NCI-H1417 (cell line): ENCODE measurements at places on chromosomes 5 and 9.
A peak's percentile ranks its signal among the peaks of the same experiment; 100 is the strongest.

GRCh38 chr9:109963079-109963478 lies 183.1 kb downstream of the PALM2AKAP2 start:
- DNase-seq = no peak

DNA sequence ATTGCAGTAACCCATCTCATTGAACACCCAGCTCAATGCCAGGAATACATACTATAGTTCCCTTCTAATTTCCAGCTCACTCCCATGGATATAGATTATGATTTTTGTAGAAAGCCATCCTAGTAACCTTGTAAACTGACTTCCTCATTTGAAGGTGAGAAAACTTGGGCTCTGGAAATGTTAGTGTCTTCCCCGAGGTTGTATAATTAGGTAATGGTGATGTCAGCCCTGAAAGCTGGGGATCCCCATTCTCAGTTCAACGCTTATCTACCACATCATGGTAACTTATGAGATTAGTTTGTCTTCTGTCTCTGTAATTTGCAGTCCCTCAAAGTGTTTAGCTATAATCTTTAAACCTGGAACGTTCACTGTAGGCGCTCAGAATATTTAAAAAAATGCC lies 34.6 kb upstream of the PTCH1 start:
- DNase-seq = no peak

DNA sequence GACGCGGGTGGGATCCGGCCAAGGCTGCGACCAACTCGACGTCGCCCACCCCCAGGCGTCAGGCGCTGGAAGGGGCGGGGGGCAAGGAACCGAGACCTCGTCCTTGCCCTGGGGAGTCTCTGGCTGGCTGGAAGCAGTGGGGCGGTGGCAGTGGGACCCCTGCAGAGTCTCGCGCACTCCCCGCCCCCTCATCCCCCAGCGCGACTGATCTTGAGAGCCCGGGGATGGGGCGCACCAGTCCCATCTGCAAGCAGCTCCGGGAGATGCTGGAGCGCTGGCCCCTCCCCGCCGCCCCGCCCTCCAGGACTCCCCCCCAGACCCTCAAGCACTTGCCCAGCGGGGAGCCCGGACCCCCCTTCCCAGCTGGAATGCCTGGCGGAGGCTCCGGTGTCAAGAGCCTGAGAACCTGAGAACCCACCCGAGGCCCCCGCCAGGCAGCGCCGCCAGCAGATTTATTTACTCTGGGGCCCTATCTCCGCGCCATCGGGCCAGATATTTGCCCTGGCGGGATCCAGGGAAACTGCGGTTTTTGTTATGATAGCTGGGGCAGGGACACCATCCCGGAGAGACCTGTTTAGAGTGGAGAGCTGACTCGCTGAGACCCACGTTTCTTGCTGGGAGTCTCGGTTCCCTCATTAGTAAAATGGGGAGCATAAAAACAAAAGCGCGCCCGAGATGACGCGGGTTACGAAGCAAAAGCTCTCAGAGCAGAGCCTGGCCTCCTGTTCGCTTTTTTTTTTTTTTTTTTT lies 1.2 kb downstream of the PRRT1B start:
- peak; percentile 26 for DNase-seq

- no peak for DNase-seq
Measured at GRCh38 chr5:131379723-131380122, 115.9 kb downstream of the CDC42SE2 start.

- DNase-seq = no peak
Measured at GRCh38 chr5:157485811-157486210, 25.8 kb downstream of the NIPAL4 start.

- DNase-seq = no peak
Measured at GRCh38 chr5:178297751-178298150, 65.1 kb upstream of the PHYKPL start.

- DNase-seq = no peak
Measured at GRCh38 chr5:133199417-133200178, 147.8 kb downstream of the HSPA4 start.

- DNase-seq = no peak
Measured at GRCh38 chr5:155430192-155430591, 416.6 kb downstream of the KIF4B start.

DNA sequence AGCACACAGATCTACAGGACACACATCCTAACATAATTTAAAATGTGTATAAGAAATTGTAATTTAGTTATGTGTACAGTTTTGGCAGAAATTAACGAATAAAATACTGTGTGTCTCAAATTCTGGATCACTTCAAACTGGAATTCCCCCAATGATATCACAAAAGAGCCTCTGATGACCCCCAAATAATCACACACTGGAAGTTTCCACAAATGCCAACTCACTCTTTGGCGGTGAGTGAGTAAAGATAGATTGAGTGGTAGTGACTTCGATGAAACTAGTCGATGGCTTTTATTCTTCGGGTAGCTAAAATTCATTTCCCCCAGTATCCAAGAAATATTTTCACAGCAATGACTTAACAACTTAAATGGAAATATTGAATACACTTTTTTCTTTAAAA lies 2.2 kb downstream of the ZNF366 start:
- no peak for DNase-seq

DNA sequence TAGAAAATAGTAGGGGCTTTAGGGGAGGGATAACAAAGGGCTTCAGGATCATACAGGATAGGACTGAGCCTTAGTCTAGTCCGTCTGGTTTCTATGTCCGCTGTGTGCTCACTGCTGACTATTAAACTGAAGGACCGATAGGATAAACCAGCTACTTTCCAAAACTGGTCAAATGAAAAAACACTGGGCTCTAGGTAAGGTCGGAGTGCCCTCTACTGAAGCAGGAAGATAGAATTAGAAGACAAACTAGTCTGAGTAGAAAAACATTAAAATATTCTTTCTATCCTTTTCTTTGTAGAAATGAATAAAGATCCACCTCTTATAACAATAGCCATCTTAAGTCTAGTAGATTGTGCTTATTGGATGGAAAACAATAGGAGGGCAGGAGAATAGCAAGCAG lies 133.6 kb downstream of the CEMIP2 start:
- DNase-seq = peak; percentile 52

DNA sequence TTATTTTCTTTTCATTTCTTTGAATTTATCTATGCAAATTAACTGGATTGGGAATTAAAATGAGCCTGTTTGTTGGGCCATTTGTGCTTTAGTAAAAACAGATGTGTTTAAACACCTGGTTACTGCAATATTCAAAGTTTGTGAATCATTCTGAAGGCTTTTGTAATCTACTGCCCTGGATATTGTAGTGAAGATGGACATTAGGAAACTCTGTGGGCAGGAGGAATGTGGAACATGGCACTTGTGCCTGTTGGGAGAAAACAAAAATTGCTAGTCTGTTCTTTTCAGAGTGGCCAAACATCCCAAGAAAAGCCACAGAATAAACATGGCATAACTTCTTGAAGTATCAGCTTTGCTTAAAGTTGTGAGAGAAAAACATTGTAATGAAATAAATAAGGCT lies 40.8 kb downstream of the CHSY3 start:
- DNase-seq = no peak

DNA sequence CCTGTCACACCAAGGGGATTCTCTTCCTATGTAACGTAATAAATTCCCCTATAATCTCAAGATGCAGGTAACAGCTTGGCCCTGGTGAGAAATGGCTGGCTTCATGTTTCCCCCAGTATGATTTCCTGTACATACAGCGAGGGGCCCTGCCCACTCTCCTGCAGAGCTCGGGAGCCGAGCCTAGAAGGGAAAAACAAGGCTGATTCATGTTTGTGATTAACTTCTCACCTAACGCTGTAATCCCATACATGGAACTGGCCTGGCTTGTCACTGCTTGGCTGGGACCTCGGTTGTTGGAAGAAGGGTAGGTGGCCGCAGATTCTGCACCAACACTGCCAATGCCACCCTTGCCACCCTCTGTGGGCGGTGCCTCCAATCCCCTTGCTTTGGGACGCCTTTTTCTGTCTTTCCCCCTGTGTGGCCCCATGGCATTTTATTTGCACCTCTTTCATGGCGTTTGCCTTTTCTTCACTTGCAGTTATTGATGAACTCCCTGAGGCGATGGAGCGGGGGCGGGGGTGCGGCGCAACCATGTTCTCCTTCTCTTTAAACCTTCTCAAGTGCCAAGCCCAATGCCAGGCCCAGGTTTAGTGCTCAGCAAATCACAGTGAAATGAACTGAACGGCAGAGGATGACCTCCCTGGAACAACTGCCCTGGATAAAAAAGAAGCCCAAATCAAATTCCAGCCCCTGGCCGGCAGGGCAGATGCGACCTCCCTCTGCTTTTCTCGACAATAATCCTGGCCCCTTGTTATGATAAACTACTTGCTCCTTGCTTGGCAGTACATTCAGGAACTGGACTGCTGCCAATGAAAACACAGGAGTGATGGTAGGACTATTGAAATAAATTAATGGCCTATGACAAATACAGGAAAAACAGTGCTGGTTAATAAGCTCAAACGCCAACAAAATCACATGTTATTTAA lies 108.1 kb downstream of the TMEM174 start:
- peak; percentile 72 for DNase-seq

GRCh38 chr5:36240779-36241630 lies 720 bp downstream of the NADK2 start:
- DNase-seq = peak; percentile 83

DNA sequence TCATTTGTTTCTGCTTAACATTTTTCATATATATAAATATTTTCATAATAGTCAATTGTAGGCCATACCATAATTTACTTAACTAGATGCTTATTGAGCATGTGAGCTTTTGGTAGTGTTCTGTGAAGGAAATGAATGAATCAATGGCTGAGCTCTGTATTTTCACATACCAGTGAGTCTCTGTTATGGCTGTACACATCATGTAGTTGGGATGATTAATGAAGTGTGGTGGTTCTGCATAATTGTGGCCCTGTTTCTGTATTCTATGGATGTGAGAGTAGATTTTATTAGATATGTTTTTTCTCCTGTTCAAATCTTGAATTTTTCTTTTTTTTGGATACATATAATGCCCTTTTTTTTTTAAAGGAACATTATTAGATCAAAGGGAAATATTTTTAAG lies 56.2 kb downstream of the CTNNA1 start:
- DNase-seq = no peak

GRCh38 chr9:114218264-114219120 lies 63.2 kb downstream of the COL27A1 start:
- no peak for DNase-seq

DNA sequence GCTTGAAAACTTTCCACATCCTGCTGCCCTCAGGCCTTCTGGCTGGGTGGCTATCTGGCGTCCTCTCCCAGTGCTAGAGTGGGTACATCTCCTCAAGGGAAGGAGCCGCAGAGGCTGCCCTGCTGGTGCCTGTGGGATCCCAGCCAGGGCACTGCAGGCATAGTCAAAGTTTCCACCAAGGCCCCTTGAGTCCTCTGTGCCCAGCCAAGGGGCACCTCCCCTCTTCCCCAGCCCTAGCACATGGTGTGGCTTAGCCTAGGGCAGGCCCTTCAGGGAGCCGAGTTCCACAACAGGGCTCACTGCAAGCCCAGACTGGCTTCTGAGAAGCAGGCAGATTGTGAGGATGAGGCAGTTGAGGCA lies 103.2 kb downstream of the RGS3 start:
- no peak for DNase-seq

DNA sequence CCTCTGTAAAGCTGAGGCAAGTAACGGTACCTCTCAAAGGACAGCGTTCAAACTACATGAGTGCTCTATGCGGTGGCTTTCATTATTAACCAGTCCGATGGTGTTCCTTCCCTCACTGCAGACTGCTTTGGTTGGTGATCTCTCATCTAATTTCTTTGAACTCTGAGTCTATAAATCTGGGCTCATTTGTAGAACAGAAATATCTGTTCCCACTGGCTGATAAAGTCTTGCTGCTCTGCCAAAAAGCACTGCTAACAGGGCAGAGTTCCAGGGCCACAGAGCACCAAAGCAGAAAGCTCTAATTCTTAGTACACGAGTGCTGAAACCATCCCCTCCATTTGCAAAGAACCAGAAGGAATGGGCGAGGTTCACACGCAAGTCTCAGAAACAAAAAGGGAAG lies 81.9 kb downstream of the MED27 start:
- DNase-seq = no peak

GRCh38 chr5:173720953-173721600 lies 104.6 kb upstream of the BOD1 start:
- no peak for DNase-seq

DNA sequence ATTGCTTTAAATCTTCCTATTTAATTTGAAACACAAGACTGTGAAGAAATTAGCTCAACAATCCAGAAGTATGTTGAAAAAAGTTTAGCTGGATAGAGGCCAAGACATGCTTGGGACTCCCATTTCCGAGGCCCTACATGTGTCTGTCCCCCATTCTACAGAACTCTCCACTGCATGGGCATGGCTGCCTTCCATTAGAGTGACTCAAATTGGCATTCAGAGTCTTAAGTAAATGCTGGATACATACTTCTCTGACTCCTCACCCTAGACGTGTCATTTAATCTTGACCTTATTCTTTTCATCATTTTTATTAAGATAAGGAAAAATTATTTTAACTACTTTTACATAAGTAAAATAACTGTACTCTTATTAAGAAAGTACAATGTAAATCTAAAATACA lies 530.4 kb upstream of the CDH9 start:
- DNase-seq = no peak

DNA sequence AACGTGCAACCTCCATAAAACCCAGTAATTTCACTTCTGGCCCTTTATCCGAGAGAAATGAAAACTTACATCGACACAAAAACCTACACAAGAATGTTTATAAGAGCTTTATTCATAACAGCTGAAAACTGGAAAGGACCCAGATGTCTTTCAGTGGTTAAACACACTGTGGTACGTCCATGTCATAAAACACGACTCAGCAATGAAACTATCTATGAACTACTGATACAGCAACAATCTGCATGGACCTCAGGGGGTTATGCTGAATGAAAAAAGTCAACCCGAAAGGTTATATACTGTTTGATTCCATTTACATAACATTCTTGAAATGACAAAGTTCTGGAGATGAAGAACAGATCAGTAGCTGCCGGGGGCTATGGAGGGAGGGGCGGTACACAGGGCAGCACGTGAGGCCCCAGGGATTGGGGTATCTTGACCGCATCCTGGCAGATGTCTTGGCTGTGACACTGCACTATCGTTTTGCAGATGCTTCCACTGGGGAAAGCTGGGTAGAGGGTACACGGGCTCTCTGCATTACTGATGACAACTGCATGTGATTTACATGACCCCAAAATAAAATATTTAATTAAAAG lies 4.1 kb downstream of the CCDC127 start:
- no peak for DNase-seq

GRCh38 chr9:25094518-25094917 lies 548.8 kb upstream of the IZUMO3 start:
- DNase-seq = no peak

- DNase-seq = no peak
Measured at GRCh38 chr9:88287972-88288371, 100.3 kb upstream of the SPIN1 start.

DNA sequence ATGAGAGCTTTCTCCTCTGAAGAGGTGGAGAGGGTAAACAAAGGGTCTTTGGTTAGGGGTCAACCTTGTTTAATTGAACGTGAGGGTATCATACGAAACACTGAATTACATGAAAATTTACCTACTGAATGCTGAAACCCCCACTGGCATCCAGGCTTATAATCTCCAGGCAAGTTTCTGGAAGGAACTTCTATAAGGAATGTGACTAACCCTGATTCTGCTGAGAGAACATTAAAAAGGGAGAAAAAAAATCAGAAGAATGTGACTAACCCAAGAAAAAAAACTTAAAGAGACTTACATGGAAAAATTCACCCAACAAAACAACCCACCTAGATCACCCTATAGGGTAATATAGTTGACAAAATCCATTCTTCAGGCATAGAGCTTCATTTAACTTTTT lies 55.5 kb downstream of the APC start:
- no peak for DNase-seq

- DNase-seq = no peak
Measured at GRCh38 chr9:112809351-112809848, 58.8 kb downstream of the SNX30 start.

GRCh38 chr5:1090538-1090937 lies 21.3 kb downstream of the SLC12A7 start:
- no peak for DNase-seq

GRCh38 chr5:42974536-42974935 lies 65.6 kb downstream of the ANXA2R start:
- no peak for DNase-seq
